Ovary (tissue), 10 donors: ENCODE measurements at places on chromosomes 6 and 20.

- no peaks in the 10 kb centered on the region for H3K4me1 ChIP-seq
- H3K4me3 ChIP-seq: no peak overlapping the region
- no peak overlapping the region for H3K27ac ChIP-seq
- no peaks in the 10 kb centered on the region for H3K27me3 ChIP-seq
Observed at GRCh38 chr6:96878143-96878542, 19.5 kb downstream of the NDUFAF4 start.

- no peaks in the 10 kb centered on the region for H3K4me1 ChIP-seq
- H3K27ac ChIP-seq: no peak overlapping the region
- no peak for DNase-seq
Observed at GRCh38 chr20:64000906-64001305, 20.0 kb downstream of the PRPF6 start.

DNA sequence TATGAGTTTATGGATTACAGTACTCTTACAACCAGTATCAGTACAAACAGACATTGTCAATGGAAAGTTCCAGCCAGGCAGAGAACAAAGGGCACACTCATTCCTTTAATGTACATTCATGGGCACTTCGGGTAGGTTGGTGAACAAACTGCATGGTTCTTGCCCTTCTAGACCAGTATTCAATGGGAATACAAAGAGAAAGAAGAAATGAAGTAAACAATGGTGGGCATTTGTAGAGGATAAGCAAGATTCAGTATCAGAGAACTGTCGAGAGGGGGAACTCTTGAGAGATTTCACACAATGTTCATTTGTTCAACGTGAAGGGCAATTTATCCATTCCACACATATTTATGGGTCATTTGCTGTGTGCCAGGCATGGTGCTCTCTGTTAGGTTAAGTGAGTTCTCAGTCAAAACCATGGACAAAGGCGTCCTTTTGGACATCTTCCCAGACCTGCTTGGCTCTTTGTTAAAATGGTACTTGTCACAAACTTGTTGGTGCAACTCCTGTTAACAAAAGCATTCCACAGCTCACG, 714.8 kb downstream of the DHX35 start:
- H3K4me3 ChIP-seq: no peak overlapping the region
- no peaks in the 10 kb centered on the region for H3K4me1 ChIP-seq
- H3K27me3 ChIP-seq: no peaks in the 10 kb centered on the region
- no peaks in the 10 kb centered on the region for H3K36me3 ChIP-seq

DNA sequence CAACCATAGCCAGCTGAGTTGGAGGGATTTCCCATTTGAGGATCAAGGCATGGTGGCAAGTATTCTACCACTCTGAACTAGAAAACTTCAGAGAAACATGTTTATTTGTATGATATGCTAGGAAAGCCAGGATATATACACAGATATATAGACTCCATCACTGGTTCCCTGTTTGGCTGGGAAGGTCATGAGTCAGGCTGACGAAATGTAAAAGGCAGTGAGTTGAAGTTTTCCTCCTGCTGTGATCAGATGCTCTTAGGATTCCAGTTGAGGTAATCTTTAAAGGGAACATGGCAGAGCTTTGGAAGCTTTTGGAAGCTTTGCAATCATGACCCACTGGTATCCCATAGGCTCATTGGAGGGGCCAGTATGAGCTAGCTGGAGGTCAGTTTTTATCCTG, 1369.1 kb downstream of the EPHA7 start:
- no peaks in the 10 kb centered on the region for H3K27me3 ChIP-seq
- H3K4me3 ChIP-seq: no peak overlapping the region
- H3K4me1 ChIP-seq: no peaks in the 10 kb centered on the region

GRCh38 chr6:136720045-136720770, 72.1 kb downstream of the MAP3K5 start:
- H3K36me3 ChIP-seq: no peaks in the 10 kb centered on the region
- no peak overlapping the region for H3K27ac ChIP-seq
- H3K27me3 ChIP-seq: no peaks in the 10 kb centered on the region
- DNase-seq: no peak

DNA sequence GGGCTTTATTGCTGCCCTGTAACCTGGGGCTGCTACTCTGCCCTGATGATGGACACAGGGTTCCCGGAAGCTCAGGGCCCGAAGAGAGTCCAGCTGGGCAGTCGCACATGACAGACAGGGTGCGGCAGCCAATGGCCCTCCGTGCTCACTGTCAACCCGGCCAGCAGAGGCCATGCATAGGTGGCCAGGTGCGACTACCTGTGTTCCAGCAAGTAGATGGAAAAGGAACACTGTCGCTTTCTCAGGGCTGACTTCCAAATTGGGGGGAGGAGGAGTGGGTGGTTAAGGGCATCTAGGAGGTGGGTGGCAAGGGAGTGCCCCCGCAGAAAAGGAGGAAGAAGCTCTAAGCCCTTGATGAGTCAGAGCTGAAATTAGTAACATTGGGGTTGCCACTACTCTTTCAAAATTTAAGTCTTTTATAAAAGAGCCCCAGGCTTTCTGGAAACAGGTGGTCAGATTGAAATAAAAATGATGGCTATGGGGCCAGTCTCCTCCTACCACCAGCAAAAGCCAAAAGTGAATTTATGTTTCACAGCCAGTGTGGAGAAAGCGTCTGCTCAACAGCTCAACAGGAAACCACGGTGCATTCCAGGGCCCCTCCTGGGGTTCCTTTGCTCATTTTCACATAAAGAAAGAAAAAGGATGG, 2.3 kb upstream of the RAMACL start:
- H3K27me3 ChIP-seq: no peaks in the 10 kb centered on the region
- no peak overlapping the region for H3K4me3 ChIP-seq
- H3K36me3 ChIP-seq: no peaks in the 10 kb centered on the region
- H3K4me1 ChIP-seq: no peaks in the 10 kb centered on the region
- H3K27ac ChIP-seq: no peak overlapping the region
- DNase-seq: no peak
